ENCODE measurements at places on chromosomes 5 and 9. TPM values are rescaled to one million over a fixed set of nuclear protein-coding genes. Genes with fewer than 3 reads are reported as not detected.

Gene SPATA31D4
- not detected for total RNA-seq

Gene HAVCR1
- not detected for total RNA-seq

Gene TMC1
- total RNA-seq, result not detected

- no peaks in the 10 kb centered on the region for H3K4me1 ChIP-seq
- H3K4me3 ChIP-seq, result no peak overlapping the region
- H3K36me3 ChIP-seq, result no peaks in the 10 kb centered on the region
- no peak overlapping the region for H3K27ac ChIP-seq
- no peaks in the 10 kb centered on the region for H3K27me3 ChIP-seq
- DNase-seq, result no peak
Observed at GRCh38 chr5:144028636-144029035, 141.8 kb downstream of the YIPF5 start.

DNA sequence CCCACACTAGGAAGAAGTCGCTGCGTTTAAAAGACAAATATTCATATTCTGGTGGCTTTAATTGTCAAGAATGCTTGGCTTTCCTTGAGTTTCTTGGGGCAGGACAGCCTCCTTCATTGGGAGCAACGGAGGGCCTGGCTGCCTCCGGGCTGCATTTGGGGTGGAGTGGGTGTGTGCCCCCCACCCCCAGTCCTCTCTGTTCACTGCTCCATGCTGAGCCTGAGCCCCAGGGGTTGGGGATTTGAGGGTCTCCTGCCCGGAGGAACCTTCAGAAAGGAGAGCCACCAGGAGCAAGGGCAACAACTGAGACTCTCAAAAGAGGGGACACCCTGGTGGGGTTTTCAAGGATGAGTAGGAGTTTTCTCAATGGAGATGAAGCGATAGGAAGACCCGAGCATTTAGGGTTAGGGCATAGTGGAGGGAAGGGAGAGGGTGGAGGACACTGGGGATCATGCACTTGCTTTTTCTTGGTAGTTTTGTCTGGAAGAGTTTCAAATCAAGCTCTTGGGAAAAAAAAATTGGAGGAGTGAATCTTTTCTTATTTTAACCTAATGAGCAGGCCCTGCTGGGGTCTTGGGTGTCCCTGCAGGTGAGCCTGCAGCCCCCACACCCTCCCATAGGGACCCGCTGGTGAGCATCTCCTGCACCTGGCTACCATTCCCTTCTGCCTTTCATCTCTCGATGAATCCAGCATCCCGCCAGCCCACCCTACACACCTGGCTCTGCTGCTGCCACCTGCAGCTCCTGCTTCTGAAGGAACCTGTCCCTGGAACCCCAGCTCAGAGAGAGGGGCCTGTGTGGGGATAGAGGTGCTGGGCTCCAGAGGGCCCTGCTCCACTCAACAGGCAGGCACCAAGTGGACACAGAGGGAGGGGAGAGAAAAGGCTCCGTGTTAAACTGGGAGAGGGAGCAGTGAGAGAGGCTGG is 4.1 kb downstream of the SLC6A19 start:
- no peaks in the 10 kb centered on the region for H3K27me3 ChIP-seq
- DNase-seq, result no peak
- H3K4me3 ChIP-seq, result no peak overlapping the region
- H3K36me3 ChIP-seq, result no peaks in the 10 kb centered on the region
- H3K4me1 ChIP-seq, result no peaks in the 10 kb centered on the region
- no peak overlapping the region for H3K27ac ChIP-seq

Gene SLC6A19
- 9.9 TPM for total RNA-seq

Gene TPM2
- total RNA-seq, result 167 TPM

GRCh38 chr5:167639766-167640165 is 651.7 kb upstream of the WWC1 start:
- no peak overlapping the region for H3K4me3 ChIP-seq
- H3K27ac ChIP-seq, result no peak overlapping the region
- no peak for DNase-seq
- no peaks in the 10 kb centered on the region for H3K27me3 ChIP-seq

Gene RCL1
- 18.6 TPM for total RNA-seq

DNA sequence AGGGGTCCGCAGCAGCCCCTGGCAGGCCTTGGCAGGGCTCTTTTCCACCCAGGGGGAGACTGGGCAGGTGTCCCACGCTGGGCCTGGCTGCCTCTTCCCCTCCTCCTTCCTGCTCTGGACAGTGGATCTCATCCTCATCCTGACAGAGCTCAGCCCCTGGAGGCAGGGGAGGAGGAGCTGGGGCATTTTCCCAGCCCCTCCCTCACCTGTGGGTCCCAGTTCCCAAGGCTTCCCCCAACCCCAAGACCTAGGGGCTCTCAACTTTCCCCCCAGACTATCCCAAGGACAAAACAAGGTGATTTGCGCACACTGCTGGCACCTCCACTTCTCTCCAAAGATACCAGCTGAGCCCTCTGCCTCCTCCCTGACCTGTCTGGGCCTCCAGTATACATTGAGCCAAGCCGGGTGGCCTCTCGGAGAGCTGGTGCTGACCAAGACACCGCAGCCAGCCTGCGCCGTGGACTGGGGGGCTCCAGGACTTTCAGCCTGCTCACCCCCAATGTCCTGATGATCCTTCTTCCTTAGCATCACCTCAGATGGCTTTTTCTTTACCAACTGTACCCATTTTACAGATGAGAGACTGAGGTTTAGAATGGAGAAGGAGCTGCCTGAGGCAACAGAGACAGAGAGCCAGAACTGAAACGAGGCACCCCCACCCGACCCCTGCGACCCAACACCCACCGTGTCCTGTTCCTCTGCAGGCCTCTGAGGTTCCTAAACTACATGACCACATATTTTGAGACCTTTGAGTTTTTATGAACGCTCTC is 126.6 kb downstream of the BARX1 start:
- no peaks in the 10 kb centered on the region for H3K27me3 ChIP-seq
- no peak overlapping the region for H3K4me3 ChIP-seq
- H3K36me3 ChIP-seq, result no peaks in the 10 kb centered on the region
- peaks cover 3% of the 10 kb centered on the region for H3K4me1 ChIP-seq
- no peak for DNase-seq
- no peak overlapping the region for H3K27ac ChIP-seq

Gene PTGS1
- total RNA-seq, result 15.9 TPM

- H3K36me3 ChIP-seq, result no peaks in the 10 kb centered on the region
- H3K27me3 ChIP-seq, result no peaks in the 10 kb centered on the region
- H3K4me1 ChIP-seq, result no peaks in the 10 kb centered on the region
- peak overlapping the region; percentile 73 for H3K27ac ChIP-seq
Observed at GRCh38 chr5:39399135-39400036, 25.4 kb downstream of the DAB2 start.

GRCh38 chr5:52990528-52990925 is 1.4 kb downstream of the ITGA2 start:
- no peak for DNase-seq
- no peaks in the 10 kb centered on the region for H3K36me3 ChIP-seq
- H3K27me3 ChIP-seq, result no peaks in the 10 kb centered on the region
- H3K4me1 ChIP-seq, result no peaks in the 10 kb centered on the region

GRCh38 chr5:140042643-140043507 is at the start of gene NRG2:
TSS of gene NRG2 (minus strand) at chr5:140043299.
- peak within 1 kb of the TSS; percentile 38 for H3K4me3 ChIP-seq
- no peaks in the 10 kb centered on the region for H3K36me3 ChIP-seq
- H3K4me1 ChIP-seq, result peaks cover 22% of the 10 kb centered on the region
- no peaks in the 10 kb centered on the region for H3K27me3 ChIP-seq

Gene SLCO6A1
- total RNA-seq, result not detected

GRCh38 chr9:87668222-87668621 is 57.7 kb upstream of the CTSL start:
- no peaks in the 10 kb centered on the region for H3K4me1 ChIP-seq
- peaks cover 21% of the 10 kb centered on the region for H3K36me3 ChIP-seq
- H3K27me3 ChIP-seq, result no peaks in the 10 kb centered on the region
- no peak overlapping the region for H3K4me3 ChIP-seq
- DNase-seq, result no peak

GRCh38 chr5:157801-158200 is 33.5 kb upstream of the LRRC14B start:
- H3K27me3 ChIP-seq, result no peaks in the 10 kb centered on the region
- no peak overlapping the region for H3K4me3 ChIP-seq
- DNase-seq, result no peak
- H3K36me3 ChIP-seq, result no peaks in the 10 kb centered on the region

DNA sequence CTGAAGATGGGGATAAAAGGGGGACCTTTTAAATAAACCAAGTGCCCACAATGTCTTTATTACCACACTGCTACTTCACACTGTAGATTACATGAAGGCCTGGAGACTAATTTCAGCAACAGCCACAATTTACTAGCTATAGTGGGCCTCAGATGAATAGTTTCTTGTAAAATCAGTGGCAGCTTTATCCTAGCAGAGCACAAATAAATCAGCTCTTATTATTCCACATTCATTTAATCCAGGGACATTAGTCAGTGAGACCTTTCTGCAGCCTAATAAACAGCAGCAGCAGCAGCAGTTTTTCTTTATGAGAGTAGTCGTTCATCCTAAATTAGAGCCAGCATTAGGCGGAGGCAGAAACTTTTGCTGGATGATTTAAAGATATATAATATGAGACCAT is 542.3 kb downstream of the PSAT1 start:
- H3K4me3 ChIP-seq, result no peak overlapping the region
- H3K27me3 ChIP-seq, result no peaks in the 10 kb centered on the region
- no peak overlapping the region for H3K27ac ChIP-seq
- no peak for DNase-seq
- no peaks in the 10 kb centered on the region for H3K4me1 ChIP-seq
- no peaks in the 10 kb centered on the region for H3K36me3 ChIP-seq

- H3K36me3 ChIP-seq, result no peaks in the 10 kb centered on the region
- DNase-seq, result no peak
- H3K27ac ChIP-seq, result no peak overlapping the region
- no peaks in the 10 kb centered on the region for H3K4me1 ChIP-seq
Observed at GRCh38 chr5:60453186-60453976, 246.6 kb downstream of the DEPDC1B start.

GRCh38 chr9:94213511-94214124 is 45.5 kb upstream of the ZNF169 start:
- peak; percentile 69 for DNase-seq
- no peak overlapping the region for H3K27ac ChIP-seq
- no peaks in the 10 kb centered on the region for H3K4me1 ChIP-seq
- no peaks in the 10 kb centered on the region for H3K27me3 ChIP-seq

GRCh38 chr9:89038382-89039103 is 47.3 kb downstream of the S1PR3 start:
- no peaks in the 10 kb centered on the region for H3K36me3 ChIP-seq
- no peak for DNase-seq
- no peaks in the 10 kb centered on the region for H3K27me3 ChIP-seq
- no peak overlapping the region for H3K27ac ChIP-seq
- H3K4me1 ChIP-seq, result no peaks in the 10 kb centered on the region

DNA sequence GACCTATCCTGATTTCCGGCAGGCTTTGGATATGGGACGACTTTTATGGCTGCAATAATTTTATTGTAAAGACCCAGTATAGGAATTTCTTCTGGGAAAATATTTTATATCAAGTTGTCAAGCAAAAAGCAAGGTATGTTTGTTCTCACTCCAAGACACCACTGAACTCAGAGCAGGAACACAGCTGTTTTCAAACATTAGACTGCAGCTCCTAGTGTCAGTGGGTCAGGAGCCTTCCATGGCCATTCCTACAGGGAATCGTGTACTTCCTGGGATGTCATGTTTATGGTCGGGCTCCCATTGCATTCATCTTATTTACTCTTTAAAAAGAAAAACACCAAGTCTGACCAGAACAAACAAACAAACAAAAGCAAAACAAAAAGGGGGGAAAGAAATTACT is 225.3 kb downstream of the TSSK1B start:
- no peaks in the 10 kb centered on the region for H3K27me3 ChIP-seq
- DNase-seq, result no peak
- no peaks in the 10 kb centered on the region for H3K36me3 ChIP-seq
- H3K27ac ChIP-seq, result no peak overlapping the region
- no peaks in the 10 kb centered on the region for H3K4me1 ChIP-seq

Gene LHX3
- not detected for total RNA-seq

DNA sequence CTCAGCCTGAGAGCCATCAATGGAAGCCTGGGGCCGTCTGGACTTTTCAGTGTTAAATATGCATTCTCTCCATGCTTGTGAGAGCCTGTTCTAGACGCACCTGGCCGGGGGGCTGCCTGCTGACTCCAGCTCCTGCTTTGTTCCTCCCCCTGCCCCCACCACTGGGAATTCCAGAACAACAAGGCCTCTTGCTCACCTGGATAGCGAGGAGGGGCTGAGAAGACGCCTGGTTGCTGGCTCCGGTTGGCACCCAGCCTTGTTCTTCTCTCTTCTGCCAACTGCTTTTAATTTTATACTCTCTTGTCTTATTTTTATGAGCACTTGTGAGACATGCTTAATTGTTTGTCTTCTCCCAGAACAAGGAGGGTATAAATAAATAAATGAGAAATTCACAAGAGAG is 15.0 kb upstream of the RAPGEF1 start:
- H3K4me1 ChIP-seq, result no peaks in the 10 kb centered on the region
- H3K4me3 ChIP-seq, result no peak overlapping the region
- no peak overlapping the region for H3K27ac ChIP-seq
- DNase-seq, result no peak
- no peaks in the 10 kb centered on the region for H3K27me3 ChIP-seq

DNA sequence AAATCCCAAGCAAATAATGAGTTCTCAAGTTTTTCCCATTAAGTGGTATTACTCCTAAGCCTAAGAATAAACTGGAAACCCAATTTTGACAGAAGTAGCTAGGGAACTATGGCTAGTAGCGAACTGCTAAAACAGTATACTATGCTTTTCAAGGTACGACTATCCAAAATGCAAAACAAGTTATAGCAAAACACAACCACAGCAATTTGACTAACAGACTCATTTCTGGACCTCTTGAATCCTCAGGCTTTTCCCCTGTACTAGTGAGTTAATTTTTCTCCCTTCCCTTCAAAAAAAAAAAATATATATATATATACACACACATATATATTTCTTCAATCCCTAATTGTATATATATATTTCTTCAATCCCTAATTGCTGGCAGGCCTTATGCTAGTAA is 7.3 kb downstream of the FBXW11 start:
- no peak overlapping the region for H3K4me3 ChIP-seq
- H3K36me3 ChIP-seq, result peaks cover 5% of the 10 kb centered on the region
- H3K27me3 ChIP-seq, result no peaks in the 10 kb centered on the region

DNA sequence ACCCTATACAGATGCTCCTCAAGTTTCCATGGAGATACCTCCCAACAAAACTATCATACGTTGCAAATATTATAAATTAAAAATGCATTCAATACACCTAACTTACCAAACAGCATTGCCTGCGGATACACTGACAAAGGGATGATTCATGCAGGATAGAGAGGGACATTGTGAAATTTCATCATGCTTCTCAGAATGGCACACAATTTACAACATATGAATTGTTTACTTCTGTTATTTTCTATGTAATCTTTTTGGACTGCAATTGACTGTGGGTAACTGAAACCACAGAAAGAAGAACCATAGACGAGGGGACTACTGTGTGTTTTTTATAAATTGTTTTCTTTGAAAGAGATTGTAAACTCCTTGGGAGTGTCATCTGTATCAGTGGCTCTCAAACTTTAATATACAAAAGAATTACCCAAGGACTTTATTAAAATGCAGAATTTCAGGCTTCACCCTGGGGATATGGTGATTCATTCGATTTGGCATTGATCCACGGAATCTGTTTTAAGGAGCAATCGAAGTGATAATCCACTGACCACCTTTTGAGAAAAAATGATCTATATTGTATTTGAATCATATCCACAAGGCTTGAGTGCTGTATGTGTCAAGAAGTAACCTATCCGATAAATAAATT is 146.4 kb downstream of the SGCD start:
- no peaks in the 10 kb centered on the region for H3K4me1 ChIP-seq
- no peak overlapping the region for H3K4me3 ChIP-seq
- no peaks in the 10 kb centered on the region for H3K36me3 ChIP-seq
- H3K27ac ChIP-seq, result no peak overlapping the region

Gene FAM78A
- total RNA-seq, result 3.3 TPM

Measured in Peyer's patch (tissue), 4 donors.